Activated T-helper 1 cell treated with anti-CD3 and anti-CD28 coated beads, Interleukin-2, amount 50 U/mL, for 16 hours (primary cell): ENCODE measurements at places on chromosomes 5 and 9.

DNA sequence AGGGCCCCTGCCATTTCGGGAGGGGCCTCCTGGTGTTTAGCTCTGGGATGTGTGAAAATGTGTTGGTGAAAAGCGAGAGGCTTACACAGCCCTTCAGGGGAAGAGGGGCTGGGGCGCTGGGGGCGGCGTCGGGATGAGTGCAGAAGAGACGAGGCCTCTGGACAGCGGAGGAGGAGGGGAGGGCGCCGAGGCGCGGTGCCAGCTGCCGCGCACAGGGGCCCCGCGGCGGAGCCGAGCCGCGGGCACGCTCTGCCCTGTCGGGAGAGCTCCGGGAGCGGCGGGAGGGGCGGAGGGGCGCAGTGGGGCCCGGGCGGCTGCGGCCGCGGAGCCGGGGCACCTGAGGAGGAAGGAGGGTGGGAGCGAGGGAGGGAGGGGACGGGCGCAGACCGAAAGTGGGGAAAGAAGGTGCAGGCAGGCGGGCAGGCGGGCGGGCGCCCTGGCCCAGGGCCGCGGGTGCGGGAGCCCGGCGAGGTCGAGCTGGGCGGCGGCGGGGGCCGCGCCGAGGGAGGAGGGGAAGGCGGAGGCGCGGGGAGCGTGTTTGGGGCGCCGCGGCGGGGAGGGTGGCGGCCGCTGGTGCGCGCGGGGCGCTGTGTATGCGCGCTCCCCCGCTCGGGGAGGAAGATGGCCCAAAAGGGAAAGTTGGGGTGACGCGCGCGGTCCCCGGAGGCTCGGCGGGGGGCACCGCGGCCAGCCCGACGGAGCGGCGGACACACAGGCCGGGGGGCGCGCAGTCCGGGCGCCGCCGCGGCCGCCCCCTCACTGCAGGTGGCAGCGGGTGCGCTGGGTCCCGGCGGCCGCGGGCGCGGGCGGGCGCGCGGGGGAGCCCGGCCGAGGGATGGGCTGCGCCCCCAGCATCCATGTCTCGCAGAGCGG, at the start of gene PDE8B:
Gene PDE8B, plus strand, starts transcription at position 590 of the 873 bp plus-strand sequence. Its CDS starts 246 bp downstream, at position 836.
- DNase-seq, result no peak

- DNase-seq, result no peak
Observed at GRCh38 chr5:139676951-139677735, 29.0 kb downstream of the CXXC5 start.

GRCh38 chr5:165185716-165186115, 1680.3 kb downstream of the MAT2B start:
- no peak for DNase-seq

GRCh38 chr9:98627296-98627695, 81.4 kb downstream of the GABBR2 start:
- no peak for DNase-seq

DNA sequence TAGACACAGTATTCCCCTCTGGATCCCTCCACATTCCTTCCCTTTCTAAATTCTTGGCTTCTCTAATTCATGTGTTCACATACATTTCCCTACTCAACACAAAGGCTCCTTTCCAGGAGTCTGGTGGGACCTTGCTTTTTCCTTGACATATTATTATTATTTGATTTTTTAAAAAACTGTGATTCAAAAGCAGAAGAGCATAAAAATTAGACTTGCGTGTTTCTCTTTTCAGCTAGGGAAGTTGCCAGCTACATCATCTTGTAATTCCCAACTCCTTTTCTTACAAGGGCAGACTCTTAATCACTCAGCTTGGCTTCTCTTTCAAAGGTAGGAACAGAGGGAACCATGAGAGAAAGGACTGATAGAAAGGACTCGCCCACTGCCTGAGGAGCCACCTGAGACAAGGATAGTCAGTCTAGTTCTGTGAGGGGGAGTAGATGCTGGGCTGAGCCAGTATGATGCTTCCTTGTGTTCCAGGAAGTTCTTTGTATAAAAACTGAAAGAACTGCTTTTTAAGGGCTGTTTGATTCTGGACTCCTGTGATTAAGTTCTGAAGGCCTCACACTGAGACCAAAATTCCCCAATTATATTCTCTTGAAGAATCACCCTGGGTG, 51.0 kb upstream of the DPYSL3 start:
- no peak for DNase-seq

- DNase-seq, result no peak
Observed at GRCh38 chr5:141398608-141399007, 861 bp downstream of the PCDHGB5 start.

GRCh38 chr5:173301695-173302545, 26.3 kb downstream of the STC2 start:
- no peak for DNase-seq

- no peak for DNase-seq
Observed at GRCh38 chr5:169182797-169183196, 118.1 kb downstream of the SLIT3 start.

DNA sequence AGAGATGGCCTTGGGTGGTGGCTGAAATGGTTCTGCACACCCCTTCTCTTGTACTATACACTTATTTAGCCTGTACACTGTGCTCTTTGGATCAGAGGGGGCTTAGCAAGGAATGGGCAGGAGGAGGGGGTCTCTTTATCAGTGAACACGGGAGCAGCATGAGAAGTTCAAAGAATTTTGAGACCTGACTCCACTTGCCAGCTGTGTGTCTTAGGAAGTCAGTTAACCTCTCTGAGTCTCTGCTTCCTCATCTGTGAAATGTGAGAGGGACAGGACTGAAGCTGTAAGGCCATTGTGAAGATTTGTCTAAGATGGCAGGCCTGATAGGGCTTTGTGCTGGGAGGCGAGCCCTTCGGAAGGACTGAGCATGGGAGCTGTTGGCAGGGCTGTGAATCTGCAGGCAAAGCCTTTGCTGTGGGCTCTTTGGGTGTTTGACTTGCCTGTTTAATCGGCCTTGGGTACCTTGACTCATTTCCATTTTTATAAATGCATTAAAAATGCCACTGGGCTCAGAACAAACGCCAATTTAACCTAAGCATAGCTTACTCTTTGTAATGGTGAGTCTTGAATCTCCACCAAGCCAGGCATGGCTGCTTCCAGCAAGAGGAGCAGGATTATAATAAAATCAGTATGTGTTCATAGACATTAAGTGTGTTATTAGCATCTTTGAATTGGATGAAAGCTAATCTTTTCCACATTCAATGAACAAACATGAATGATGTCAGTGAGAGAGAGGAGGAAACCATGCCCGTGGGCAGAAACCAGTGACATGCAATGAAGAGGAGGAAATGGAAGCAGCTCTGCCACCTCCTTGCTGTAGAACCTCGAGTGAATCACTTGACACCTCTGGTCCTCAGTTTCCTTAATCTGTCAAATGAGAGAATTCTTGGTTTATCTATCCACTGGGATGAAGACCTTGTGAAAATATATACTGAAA, 89.4 kb downstream of the MACROH2A1 start:
- no peak for DNase-seq

DNA sequence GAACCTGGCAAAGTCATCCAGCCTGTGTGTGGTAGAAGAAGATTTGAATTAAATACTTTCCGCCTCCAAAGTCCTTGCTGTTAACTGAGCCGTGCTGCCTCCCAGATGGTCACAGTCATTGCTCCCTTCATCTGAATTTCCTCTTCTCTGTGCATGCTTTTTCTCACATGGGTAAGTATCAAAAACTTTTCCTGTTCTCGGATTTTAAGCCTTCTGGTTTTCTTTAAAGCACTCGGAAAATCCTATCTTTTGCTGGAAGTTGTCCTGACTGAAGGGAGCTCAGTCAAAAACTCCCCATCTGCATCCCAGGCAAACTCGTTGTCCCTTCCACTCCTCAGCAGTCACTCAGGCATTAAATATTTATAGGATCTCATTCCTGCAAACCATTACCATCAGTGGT, 290.0 kb upstream of the PIK3R1 start:
- DNase-seq, result no peak

- no peak for DNase-seq
Observed at GRCh38 chr9:132743931-132744479, 73.7 kb downstream of the GTF3C4 start.
